ENCODE measurements at places on chromosomes 7 and 10.

GRCh38 chr7:18890885-18891621, 226.4 kb downstream of the TWIST1 start:
- DNase-seq: no peak

- peak; percentile 40 for DNase-seq
Observed at GRCh38 chr10:119602241-119603095, 5.7 kb upstream of the TIAL1 start.

GRCh38 chr7:123401295-123401694, 133.1 kb downstream of the IQUB start:
- DNase-seq: no peak

DNA sequence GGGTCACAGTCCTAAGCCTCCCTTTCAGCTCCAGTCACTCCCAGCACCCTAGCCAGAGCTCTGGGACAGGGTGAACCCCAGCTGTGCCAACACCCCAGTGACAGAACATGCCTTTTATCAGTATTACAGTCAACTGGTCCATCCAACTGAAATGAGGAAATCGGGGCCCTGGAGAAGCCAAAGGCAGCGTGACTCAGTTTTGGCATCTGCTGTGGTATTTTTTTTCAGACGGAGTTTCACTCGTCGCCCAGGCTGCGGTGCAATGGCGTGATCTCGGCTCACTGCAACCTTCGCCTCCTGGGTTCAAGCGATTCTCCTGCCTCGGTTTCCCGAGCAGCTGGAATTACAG, 3.4 kb upstream of the CLDN15 start:
- no peak for DNase-seq
